ENCODE measurements at places on chromosomes 6 and 20.
A peak's percentile ranks its signal among the peaks of the same experiment; 100 is the strongest.

DNA sequence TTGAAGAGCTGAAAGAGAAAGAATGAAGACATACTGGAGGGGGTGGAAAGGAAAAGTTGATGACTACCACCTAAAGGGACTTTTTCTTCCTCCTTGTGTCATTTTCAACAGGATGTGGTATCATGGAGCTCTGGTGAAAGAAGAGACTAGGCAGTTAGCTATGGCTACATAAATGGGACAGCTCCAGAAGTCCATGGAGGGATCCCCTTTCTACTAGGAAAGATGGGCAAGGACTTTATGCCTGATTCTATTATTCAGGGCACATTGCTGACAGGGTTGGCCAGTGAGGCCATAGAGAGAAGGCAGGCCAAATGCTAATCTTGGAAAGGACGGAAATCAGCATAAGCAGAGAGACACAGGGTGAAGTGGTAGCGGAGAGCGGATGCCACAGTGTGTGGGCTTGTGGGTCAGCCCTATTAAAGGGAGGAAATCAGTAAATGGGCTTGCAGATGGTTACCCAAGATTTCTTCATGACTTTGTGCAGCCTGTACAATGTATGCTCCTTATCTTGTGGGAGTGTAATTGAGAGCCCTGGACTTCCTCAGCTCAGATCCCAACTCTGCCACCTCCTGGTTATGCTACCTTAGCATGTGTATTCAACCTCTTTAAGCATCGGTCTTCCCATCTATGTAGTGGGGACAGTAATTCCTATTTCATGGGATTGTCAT, 77.4 kb upstream of the TMEM170B start:
- DNase-seq: no peak

GRCh38 chr6:83767033-83767432, 58.1 kb upstream of the SNAP91 start:
- DNase-seq: no peak

DNA sequence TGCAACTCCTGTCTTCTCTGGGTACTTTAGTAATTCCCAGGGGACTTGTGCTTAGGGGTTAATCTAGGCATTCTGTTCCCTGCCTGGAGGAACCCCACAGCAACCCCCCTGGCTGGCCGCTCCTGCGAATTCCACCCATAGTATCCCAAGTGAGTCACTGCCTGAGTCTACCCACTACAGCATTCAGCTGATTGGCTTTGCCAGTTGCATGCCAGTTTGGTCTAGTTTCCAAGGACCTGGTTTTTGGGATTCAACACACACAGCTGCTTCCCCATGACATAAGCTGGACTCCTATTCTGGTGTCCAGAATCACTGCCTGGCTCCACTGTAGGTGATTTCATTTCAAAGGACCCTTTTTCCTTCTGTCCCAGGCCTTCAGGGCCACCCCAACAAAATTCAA, 40.3 kb downstream of the PLCG1 start:
- DNase-seq: no peak

- DNase-seq: no peak
Observed at GRCh38 chr6:83192456-83192855, 609 bp downstream of the PGM3 start.

- no peak for DNase-seq
Observed at GRCh38 chr6:118872726-118873125, 21.2 kb upstream of the ASF1A start.

DNA sequence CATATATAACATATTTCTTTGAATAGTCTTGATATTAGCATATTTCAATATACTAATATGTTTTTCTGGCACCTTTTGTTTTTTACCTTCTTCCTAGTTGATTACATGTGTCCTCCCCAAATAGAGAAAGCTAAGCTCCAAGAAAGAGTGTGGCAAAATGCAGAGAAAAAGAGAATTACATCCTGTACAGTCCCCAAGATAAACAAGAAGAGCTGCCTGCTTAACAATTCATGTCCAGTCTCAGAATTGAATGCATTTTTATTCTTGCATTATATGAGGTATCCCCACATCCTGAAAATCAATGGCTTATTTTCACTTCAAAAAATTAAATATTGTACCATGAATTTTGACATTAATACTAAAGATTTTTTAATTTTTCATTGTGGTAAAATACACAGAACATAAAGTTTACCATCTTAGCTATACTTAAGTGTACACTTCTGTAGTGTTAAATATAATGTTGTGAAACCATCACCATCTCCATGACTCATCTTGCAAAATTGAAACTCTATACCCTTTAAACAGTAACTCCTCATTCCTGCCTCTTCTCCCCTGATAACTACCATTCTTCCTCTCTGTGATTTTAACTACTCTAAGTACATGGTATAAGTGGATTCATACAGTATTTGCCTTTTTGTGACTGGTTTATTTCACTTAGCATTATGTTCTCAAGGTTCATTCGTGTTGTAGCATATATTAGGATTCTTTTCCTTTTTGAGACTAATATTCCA, 490.3 kb downstream of the COL12A1 start:
- DNase-seq: no peak

- DNase-seq: no peak
Observed at GRCh38 chr20:57065646-57066045, 200.8 kb downstream of the BMP7 start.

GRCh38 chr6:22021966-22022365, 274.9 kb downstream of the PRL start:
- DNase-seq: no peak

DNA sequence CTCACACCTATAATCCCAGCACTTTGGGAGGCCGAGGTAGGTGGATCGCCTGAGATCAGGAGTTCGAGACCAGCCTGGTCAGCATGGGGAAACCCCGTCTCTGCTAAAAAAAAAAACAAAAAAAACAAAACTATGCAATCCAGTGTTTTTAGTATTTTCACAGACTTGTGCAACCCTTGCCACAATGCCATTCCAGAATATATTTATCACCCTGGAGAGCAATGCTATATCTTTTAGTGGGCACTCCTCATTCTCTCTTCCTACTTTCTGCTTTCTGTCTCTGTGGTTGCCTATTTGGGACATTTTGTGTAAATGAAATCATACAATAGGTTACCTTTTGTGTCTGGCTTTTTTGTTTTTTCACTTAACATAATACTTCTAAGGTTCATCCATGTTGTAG, 39.1 kb upstream of the MROH8 start:
- DNase-seq: no peak

- DNase-seq: no peak
Observed at GRCh38 chr6:75144386-75144785, 61.5 kb downstream of the COL12A1 start.

- no peak for DNase-seq
Observed at GRCh38 chr6:145067430-145067829, 667.9 kb downstream of the EPM2A start.

- no peak for DNase-seq
Observed at GRCh38 chr20:21182832-21183563, 57.1 kb downstream of the KIZ start.

DNA sequence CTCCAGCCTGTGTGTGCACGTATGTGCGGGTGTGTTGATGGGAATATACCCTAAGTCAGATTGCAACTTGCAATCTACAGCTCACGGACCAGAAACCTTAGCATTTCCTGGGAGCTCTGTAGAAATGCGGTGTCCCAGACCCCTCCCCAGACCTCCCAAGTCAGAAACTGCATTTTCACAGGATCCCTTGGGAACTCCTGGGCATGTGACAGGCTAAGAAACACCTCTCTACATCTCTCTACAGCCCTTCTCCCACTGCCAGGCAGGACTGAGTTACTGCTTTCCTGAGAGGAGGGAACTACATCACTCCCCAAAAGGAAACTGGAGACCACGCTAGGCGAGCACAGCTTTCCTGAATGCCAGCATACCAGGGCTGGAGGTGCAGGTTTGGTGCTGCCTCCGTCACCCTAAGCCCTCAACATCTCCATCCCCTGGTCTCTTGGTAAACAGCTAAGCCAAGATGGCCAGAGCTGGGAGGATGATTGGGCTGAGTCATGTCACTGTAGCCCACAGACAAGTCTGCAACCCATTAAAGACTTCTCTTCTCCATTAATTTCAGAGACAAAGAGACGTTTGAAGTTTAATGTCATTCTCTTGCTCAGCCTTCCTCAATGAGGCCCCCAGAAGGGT, 194.4 kb downstream of the BMP7 start:
- no peak for DNase-seq

- DNase-seq: no peak
Observed at GRCh38 chr6:18308070-18308735, 43.9 kb upstream of the DEK start.

DNA sequence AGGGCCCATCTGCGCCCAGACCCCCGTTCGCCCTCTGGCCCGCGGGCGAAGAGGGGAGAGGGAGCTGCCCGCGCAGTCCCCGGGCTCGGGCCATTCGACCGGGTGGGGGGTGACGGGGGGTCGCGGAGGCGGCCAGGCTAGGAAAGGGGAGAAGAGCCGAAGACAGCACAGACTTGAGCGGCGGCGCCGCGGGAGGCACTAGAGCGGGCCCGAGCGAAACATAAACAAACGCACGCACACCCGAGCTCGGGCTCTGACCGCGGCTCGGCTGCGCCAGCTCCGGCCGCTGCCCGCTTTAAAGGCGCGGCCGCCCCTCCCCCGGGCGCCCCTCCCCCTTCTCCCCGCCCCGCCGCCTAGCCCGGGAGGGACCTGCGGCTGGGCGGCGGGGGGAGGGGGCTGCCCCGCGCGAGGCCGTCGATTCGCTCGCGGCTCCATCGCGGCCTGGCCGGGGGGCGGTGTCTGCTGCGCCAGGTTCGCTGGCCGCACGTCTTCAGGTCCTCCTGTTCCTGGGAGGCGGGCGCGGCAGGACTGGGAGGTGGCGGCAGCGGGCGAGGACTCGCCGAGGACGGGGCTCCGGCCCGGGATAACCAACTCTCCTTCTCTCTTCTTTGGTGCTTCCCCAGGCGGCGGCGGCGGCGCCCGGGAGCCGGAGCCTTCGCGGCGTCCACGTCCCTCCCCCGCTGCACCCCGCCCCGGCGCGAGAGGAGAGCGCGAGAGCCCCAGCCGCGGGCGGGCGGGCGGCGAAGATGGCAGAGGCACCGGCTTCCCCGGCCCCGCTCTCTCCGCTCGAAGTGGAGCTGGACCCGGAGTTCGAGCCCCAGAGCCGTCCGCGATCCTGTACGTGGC, at the start of gene FOXO3:
TSS of gene FOXO3 (plus strand) at position 455 of the 846 bp plus-strand sequence. CDS start at position 747, 292 bp downstream.
- peak; percentile 86 for DNase-seq

DNA sequence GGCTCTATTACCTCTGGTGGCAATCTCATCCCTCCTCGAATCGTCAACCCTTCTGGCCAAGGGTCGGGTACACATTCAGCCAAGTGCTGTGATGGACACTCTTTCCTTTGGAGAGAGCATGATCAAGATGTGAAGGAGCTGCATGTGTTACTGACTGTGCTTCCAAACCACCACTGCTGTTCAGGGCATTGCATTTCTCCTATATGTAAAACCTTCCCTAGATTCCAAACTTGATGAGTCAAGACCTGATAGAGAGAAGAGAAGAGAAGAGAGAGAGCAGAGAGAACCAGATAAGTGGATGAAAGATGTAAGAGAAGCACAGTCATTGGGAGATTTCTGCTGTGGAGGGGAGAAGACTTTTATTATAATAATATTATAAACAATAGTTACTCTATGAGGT, 162.2 kb downstream of the KCNQ5 start:
- no peak for DNase-seq

DNA sequence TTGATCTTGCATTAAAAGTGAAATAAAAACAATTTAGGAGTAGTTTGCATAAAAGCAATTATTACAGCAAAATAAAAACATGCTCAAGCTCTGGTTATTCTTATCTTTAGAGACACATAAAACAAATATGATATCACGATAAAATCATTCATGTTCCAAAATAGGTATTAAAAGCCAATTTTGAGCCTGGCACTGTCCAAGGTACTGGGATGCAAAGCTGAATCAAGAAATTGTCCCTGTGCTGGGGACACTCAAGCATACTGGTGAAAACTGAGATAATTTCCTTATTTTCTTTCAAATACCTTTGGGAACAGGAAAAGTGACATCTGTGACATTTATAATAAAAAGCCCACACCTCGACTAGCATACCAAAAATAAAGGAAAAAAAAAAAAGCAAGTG, 931 bp upstream of the MTCL3 start:
- no peak for DNase-seq

DNA sequence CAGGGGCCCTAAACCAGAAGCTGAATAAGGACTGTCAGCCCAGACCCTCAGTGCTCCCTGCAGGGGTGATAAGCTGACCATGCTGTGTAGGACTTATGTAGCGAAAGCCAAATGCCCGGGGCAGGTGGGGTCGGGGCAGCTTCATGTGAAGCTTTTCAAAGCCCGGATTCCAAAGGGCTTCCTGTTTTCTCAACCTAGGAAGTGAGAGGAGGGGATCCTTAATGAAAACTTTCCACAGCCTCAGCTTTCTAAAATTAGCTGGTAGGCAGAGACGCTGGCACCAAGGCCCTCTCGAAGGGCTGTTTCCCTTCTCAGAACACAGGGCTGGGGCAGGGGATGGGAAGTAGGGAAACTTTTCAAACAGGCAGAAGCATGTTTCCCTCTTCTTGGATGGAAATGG, 148.9 kb downstream of the NFATC2 start:
- DNase-seq: peak; percentile 35

GRCh38 chr6:24696097-24696496, 22.9 kb downstream of the C6orf62 start:
- DNase-seq: no peak

DNA sequence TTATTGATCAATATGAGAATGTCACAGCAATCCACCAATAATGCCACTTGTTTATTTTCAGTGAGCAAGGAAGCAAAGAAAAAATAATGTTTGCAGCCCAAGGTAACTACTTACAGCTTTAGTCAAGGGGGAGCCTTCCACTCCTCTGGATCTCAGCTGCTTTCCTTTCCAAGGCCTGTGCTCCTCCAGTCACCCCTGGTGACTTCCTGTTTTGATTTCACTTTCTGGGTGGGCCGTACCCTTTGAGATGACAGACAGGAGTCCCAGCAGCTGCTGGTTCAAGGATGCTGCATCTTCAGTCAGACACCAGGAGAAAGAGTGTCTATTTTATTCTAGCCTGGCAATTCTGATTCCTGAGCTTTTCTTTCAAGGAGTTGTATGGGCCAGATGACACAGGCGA, 5.6 kb upstream of the VNN2 start:
- no peak for DNase-seq

- no peak for DNase-seq
Observed at GRCh38 chr20:62122654-62123449, 577 bp downstream of the LSM14B start.

- peak; percentile 35 for DNase-seq
Observed at GRCh38 chr6:116631379-116631990, 15.2 kb downstream of the RSPH4A start.

DNA sequence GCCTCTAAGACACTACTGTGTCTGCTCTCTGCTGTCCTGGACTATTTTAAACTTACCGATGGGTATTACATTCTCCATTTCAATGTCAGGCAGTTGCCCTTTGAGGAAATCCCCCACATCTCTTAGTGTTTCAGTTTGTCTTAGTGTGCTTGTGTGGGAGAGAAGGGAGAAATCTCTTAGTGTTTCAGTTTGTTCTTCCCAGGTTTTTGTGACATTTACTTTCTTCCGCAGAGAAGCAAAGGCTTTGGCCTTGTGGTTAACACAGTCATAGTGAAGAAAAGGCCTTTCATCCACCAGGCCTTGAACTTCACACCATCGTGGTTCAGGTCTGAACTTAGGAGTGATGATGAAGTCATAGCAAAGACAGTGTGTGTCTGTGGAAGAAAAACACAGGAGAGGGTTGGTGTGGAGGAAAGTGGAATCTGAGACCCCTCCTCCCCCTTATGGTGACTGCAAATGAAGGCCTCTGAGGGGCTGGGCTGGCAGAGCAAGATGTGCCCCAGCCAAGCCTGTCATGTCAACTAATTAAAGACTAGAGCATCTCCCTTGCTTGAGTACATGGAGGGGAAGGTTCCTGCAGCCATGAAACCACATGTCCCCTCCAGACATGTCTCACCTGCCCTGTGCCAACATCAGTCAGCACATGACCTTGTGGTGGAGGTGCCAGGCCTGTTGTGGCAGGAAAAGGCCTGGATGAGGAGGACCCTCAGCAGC, 23.9 kb downstream of the RAET1L start:
- DNase-seq: no peak
